Tongue (tissue), 3 donors: ENCODE measurements at places on chromosomes 2 and 18. TPM values are rescaled to one million over a fixed set of nuclear protein-coding genes. Genes with fewer than 3 reads are reported as not detected.

- no peak for DNase-seq
Observed at GRCh38 chr2:164981217-164981990, 26.1 kb upstream of the SLC38A11 start.

The GCA gene
- total RNA-seq: 37.4 TPM

DNA sequence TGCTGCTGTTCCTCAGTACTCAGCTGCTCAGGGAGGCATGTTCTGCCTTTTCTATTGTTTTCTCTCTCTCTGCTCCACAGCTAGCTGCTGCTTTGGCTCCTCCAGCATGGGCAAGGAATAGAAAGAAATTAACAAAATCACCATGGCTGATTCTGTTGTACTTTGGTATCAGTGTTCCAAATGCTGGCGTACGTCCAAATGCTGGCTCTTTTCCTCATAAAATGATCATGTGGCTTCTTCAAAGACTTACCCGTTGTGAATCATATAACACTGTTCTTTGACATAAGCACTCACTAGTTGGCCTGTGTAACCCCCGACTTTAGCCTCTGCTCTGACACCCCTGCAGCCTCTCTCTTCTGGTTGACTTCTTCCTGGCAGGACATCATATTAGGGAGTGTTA is 547.6 kb downstream of the CPS1 start:
- DNase-seq: peak; percentile 79

The CYBRD1 gene
- total RNA-seq: 122 TPM

DNA sequence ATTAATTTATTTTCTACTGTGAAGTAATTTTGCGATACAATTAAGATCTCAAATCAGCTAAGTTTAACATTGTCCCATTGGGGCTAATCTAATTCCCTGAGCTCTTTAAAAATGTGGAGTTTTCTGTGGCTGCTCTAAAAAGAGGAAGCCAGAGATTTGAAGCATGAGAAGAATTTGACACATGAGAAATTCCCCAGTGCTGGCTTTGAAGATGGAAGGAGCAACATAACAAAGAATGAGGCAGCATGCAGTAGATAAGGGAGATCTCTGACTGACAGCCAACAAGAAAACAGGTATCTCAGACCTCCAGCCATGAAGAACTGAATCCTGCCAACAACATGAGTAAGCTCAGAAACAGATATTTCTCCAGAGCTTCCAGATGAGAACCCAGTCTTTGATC is 308.4 kb downstream of the ZNF804A start:
- no peak for DNase-seq

The C1QL2 gene
- not detected for total RNA-seq

The OBSL1 gene
- total RNA-seq: 105 TPM
